ENCODE measurements at places on chromosomes 3 and 15.

- peak; percentile 68 for DNase-seq
These were observed 32.2 kb downstream of the SLC6A11 start for GRCh38 chr3:10848261-10848660.

DNA sequence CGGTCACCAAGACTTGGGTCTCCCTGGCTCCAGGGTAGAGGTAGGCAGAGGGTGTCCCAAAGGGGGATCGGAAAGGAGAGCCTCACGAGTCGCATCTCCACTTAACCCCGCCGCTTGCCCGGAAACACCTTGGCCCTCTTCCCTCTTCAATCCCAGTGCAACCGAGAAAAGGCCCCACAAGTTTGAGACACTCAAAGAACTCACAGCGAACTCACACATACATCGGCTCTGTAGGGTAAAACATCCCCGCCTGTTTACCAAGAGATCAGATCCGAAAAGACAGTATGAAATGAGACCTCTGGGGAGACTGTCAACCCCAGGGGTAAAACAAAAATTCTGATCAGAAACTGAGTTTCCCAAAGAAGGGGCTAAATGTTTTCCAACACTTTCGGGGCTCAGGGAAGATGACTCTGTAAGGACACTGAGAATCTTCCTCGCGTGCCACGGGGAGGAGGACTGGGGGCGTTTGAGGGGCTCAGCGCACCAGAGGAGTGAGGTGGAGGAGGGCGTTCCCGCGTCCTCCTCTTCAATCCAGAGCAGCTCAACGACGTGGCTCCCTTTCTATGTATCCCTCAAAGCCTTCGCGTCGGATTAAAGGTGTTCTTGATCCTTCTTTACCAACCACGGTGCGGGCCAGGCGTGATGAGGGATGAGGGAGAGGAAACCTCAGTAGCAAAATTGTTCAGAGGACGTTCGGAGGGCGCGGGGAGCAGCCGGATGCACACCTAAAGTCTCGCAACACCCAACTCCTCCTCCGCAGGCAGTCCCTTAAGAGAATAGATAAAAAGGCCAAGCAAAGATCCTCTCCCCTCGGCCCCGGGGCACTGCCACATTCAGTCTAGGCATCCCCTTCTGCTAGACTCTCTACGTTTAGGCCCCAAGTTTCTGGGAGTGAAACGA lies 3.7 kb downstream of the WNT5A start:
- no peak for DNase-seq

DNA sequence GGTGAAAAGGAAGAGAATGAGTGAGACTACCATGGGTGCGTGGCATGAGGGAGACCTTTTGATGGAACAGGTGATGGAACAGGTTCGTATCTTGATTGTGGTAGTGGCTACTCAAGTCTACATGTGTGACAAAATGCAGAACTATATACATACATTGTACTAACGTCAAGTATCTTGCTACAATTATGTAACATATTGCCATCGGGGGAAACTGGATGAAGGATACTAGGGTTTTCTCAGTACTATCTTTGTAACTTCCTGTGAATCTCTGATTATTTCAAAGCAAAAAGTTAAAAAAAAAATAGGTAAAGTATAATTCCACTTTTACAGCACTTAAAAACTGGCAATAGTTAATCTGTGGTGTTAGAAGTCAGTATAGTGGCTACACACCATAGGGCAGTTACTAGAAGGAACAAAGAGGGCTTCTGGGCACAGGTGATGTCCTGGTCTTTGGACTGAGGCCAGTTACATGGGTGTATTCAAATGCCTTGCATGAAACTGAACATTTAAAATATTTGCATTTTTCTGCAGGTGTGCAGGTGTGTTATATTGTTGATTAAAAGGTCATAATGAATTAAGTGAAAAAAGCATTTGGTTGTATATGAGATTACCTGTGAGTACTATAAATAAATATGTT lies 61.4 kb downstream of the LRRK1 start:
- DNase-seq: no peak

- no peak for DNase-seq
These were observed 22.7 kb downstream of the MGLL start for GRCh38 chr3:127799476-127800222.

DNA sequence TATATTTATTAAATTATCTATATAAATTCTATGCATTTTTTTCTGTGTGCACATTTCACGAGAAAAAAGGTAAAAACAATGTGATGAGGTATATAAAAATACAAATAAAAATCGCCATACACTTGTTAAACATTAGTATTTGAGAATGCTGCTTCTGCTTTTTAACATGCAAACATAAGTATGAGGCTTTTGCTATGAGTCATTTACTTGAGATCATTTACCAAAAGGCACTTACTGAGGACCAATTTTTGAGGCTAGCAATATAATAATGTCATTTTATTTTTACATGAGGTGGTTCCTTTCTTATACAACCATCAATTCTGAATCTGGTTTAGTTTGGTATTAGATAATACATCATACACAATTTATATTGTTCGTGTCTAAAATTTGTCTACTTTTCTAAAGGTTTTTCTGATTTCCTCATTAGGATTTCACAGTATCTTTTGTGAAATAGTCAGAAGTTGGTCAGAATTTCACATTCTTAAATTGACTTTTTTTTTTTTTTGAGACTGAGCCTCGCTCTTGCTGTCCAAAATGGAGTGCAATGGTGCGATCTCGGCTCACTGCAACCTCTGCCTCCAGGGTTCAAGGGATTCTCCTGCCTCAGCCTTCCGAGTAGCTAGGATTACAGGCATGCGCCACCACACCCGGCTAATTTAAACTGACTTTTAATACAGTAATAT lies 25.6 kb downstream of the DCUN1D1 start:
- peak; percentile 14 for DNase-seq

- no peak for DNase-seq
These were observed 358.4 kb upstream of the LMCD1 start for GRCh38 chr3:8143186-8143585.

DNA sequence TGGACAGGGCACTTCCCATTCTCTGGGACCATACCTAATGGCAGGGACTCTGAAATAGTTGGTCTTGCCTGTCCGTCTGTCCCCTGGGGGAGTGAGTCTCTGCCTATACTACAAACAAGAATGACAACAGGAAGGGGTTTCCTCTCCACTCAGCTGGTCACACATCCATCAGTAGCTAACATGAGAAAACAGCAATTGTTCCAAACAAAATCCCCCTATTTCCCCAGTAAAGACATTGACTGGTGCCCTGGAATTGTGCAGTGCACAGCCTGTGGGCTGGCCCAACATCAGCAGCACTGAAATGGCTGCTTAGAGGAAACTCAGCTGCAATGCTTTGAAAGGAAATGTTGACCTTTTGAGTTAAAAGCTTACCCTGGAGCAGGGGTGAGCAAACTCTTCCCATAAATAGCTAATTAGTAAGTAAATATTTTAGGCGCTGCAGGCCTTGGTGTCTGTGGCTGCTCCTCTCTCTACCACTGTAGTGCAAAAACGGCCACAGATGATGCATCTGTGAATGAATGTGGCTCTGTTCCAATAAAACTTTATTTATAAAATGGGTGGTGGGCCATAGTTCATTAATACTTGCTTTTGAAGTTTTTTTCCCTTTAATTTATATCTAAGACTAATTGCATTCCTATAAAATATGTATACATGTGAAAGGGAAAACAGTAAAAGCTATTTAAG lies 174.3 kb downstream of the KLF13 start:
- DNase-seq: no peak

DNA sequence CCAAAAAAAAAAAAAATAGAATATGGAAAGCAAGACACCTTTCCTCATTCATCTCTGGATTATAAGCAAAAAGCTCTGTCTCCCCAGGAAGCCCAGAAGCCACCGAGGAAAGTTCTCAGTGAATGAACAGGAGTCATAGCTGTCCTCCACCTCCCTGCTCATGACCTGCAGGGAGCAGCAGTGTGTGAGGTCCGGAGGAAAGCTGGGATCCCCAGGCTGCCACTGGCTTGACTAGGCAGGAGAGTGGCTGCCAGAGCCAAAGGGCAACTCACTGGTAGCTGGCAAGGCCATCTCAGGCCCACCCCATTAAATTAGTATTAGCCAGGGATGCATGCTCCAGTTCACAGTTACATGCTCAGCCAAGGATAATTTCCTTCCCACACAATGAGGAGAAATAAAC lies 191.6 kb upstream of the STT3B start:
- DNase-seq: no peak

DNA sequence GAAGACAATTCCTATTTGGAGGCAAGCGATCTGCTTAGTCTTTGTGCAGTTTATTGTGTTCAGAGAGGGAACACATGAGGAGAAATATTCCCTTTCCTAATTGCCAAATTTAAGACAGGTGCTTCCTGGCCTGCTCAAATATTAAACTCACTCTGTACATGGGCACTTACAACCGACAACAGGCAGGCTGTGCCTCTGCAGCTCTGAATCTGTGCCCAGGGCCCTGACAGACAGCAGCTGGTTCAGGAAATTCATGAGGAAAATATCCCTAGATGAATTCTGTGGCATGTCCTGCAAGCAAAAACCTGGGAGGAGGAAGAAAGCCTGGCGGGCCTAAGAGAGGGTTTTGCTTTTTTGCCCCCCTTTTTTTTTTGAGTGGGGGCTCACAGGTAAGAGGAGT lies 169.3 kb upstream of the TRIM42 start:
- DNase-seq: no peak

DNA sequence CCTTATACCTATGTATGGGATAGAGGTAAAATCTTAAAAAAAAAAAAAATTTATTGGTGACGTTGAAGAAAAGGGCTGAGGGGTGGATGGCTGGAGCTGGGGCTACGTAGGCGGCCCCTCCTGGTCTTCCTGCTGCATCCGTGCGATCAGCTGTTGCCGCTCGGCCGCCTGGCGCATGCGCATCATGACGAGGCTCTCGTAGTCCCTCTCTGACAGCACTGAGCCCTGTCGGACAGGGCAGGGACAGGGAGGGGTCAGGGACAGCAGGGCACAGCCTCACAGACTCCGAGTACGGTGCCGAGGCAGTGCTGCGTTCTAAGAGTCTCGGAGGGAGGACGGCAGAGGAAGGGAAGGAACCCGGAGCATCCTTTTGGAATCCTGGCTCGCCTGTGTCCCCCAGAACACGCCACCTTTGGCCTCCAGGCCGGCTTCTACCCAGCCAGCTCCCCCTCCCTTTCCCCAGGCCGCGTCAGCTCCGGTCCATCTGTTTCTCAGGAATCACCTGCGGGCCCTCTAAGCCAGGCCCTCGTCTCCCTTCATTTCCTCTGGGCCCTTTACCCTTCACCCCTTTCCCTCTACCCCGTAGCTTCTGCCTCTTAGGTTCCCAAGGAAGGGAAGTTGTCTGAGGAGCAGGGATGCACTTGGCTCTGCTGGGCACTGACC lies 1.8 kb upstream of the C15orf62 start:
- no peak for DNase-seq

DNA sequence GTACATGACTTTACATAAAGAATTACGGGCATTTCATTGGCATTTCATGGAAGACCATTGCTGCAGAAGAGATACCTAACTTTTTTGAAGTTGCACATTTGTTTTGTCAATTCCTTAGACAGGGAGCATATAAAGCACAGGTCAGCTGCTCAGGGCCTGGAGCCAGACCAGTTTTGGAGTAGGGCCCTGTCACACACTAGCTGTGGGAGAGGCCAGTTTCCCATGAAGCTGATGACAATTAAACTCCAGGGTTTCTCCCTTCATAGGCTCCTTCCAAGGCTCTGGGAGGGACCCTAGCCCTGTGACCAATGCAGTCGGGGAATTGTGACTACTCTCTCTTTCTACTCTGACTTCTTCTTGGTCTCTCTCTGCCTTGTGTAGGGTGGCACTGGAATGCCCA lies 107.3 kb upstream of the SELENOK start:
- DNase-seq: no peak

DNA sequence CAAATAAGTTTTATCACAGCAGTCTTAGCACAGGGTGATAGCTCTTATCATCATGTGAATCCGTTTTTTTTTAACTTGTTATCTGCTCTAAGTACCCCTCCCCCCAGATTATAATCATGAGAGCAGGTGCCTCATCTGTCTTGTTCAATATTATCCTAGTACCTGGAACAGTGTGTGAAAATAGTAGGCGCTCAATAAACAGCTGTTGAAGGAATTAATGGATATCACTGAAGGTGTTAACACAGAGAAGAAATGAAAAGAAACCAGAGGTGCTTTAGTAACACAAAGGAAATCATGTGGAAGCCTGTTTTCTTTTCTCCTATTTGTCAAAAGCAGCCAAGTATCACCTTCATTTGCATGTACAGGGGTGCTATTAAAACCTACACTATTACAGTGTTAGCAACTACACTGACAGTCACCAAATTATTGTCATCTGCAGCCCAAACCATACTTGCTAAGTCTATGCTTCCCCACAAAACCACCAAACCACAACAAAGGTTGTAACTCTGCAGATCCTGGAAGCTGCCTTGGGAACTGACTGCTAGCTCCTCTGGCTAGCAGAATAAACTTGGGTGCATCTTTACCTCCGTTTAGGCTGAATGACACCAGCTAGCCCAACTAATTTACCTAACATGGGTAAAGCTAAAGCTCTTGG lies 2.9 kb downstream of the XPC start:
- peak; percentile 66 for DNase-seq

DNA sequence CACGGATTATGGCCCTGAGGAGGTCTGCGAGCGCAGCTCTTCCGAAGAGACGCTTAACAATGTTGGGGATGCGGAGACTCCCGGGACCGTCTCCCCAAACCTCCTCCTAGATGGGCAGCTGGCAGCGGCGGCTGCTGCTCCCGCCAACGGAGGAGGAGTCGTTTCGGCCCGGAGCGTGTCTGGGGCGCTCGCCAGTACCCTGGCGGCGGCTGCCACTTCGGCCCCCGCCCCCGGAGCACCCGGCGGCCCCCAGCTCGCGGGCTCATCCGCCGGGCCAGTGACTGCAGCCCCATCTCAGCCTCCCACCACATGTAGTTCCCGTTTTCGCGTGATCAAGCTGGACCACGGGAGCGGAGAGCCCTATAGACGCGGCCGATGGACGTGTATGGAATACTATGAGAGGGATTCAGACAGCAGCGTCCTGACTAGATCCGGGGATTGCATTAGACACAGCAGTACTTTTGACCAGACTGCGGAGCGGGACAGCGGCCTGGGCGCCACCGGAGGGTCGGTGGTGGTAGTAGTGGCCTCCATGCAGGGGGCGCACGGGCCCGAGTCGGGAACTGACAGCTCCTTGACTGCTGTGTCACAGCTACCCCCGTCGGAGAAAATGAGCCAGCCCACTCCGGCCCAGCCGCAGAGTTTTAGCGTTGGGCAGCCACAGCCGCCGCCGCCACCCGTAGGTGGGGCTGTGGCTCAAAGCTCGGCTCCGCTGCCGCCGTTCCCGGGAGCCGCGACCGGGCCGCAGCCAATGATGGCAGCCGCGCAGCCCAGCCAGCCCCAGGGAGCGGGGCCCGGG lies 1.6 kb downstream of the TSC22D2 start:
- peak; percentile 81 for DNase-seq

- DNase-seq: no peak
These were observed 35.0 kb upstream of the PLCL2 start for GRCh38 chr3:16849795-16850194.

- DNase-seq: peak; percentile 56
These were observed 112.8 kb upstream of the ICE2 start for GRCh38 chr15:60591496-60592370.

DNA sequence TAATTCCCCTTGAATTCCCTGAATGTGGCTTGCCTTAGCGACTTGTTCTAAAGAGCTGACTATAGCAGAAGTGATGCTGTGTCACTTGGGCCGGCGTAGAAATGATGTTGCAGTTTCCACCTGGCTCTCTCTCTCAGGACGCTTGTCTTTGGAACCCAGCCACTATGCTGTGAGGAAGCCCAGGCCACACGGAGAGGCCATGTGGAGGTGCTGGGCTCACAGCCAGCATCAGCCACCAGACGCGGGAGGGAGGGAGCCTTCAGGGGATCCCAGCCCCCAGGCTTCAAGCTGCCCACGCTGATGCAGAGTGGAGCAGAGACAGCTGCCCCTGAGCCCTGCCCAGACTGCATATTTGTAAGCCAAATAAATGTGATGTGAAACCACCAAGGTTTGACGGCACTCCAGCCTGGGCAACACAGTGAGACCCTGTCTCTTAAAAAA lies 18.6 kb downstream of the RNU5B-1 start:
- DNase-seq: no peak
